ENCODE measurements at places on chromosomes 3 and 15. TPM values are rescaled to one million over a fixed set of nuclear protein-coding genes. Genes with fewer than 3 reads are reported as not detected.

The PLIN1 gene
- 0.46 TPM for total RNA-seq

The GOLGA8J gene
- 0.22 TPM for total RNA-seq

- H3K27ac ChIP-seq: no peak overlapping the region
- no peaks in the 10 kb centered on the region for H3K27me3 ChIP-seq
- H3K4me3 ChIP-seq: no peak overlapping the region
- no peaks in the 10 kb centered on the region for H3K36me3 ChIP-seq
- no peaks in the 10 kb centered on the region for H3K4me1 ChIP-seq
- no peak for DNase-seq
Measured at GRCh38 chr3:81300324-81300927, 461.0 kb downstream of the GBE1 start.

The PCLAF gene
- total RNA-seq: 138 TPM

DNA sequence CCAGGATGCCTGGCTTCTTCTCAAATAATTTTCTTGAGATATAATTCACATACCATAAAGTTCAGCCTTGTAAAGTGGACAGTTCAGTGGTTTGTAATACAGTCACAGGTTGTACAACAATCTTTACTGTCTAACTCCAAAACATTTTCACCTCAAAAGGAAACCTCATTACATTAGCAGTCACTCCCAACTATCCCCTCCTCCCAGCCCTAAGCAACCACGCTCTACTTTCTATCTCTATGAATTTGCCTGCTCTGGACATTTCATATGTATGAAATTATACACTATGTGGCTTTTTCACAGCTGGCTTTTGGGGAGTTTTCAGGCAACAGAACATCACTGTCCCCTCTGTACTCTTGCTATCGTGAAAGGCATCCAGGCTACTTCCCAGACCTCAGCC lies 17.5 kb downstream of the TGM5 start:
- no peaks in the 10 kb centered on the region for H3K27me3 ChIP-seq
- H3K36me3 ChIP-seq: no peaks in the 10 kb centered on the region
- H3K27ac ChIP-seq: no peak overlapping the region
- H3K4me1 ChIP-seq: peaks cover 8% of the 10 kb centered on the region
- no peak for DNase-seq
- H3K4me3 ChIP-seq: no peak overlapping the region

DNA sequence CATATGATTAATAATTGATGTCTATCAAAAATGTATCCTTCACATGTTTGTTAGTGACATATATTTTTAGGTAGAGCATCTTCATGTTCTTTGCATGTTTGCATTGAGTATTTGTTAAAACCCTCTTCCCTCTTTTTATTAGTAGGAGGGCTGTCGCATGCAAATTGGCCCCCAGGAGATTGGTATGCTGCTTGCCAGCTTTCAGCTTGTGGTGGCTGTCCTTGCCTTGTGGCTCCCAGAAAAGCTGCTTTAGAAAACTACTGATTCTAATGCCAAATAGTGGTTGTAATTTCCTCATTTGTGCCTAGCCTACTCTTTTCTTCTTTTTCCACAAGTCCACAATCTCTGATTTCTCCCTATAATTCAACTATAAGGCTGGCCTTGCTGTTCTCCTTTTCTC lies 886.8 kb downstream of the VGLL3 start:
- DNase-seq: no peak
- H3K36me3 ChIP-seq: no peaks in the 10 kb centered on the region
- H3K27ac ChIP-seq: no peak overlapping the region
- H3K4me3 ChIP-seq: no peak overlapping the region
- no peaks in the 10 kb centered on the region for H3K27me3 ChIP-seq
- H3K4me1 ChIP-seq: no peaks in the 10 kb centered on the region

DNA sequence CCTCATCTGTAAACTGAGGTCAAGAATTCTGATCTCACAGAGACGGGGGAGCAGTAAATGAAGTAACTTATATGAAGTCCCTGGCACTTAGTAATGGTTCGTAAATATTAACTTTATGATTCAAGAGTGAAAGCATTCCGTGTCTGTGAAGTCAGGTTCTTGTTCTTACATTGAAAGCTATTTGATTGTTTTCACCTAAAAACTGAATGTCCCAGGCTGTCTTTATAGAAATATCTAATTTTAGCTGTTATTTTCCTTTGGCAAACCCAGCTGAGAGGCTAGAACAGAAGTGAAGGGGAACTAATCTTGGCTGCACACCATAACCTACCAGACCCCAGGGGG lies 84.5 kb downstream of the CHSY1 start:
- H3K4me1 ChIP-seq: peaks cover 15% of the 10 kb centered on the region
- H3K27me3 ChIP-seq: no peaks in the 10 kb centered on the region
- peak overlapping the region; percentile 31 for H3K27ac ChIP-seq
- H3K36me3 ChIP-seq: no peaks in the 10 kb centered on the region
- no peak for DNase-seq

DNA sequence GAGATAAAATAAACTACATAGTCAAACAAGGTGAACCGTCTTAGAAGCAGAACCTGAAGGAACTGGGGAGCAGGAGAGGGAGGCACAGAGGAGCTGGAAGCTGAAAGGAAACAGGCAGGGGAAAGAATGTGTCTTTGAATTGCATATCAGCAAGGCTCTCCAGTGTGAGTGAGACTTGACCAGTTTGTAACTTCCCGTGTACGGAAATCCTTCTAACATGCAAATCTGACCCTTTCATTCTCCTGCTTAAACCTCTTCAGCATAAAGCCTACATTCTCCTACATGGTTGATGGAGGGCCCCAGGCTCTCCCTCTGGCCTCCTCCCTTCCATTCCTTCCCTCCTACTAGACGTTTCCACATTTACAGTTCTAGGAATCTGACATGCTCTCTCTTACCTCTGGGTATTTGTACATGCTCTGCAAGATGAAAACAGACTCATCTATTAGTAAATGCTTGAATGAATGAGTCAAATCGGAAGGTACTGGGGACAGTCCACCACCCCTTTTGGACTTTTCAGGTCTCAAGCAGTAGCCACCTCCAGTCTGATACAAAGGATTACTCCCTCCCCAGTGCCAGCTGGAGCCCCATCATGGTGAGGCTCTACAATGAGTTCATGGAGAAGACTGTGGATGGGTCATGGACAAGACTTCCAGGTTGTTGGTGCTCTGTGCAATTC lies 6.1 kb upstream of the SLC25A38 start:
- no peak overlapping the region for H3K4me3 ChIP-seq
- H3K27ac ChIP-seq: no peak overlapping the region
- DNase-seq: no peak
- peaks cover 15% of the 10 kb centered on the region for H3K27me3 ChIP-seq

GRCh38 chr3:3802046-3802445 lies 2.8 kb downstream of the LRRN1 start:
- H3K36me3 ChIP-seq: no peaks in the 10 kb centered on the region
- no peaks in the 10 kb centered on the region for H3K4me1 ChIP-seq
- H3K27me3 ChIP-seq: peaks cover 69% of the 10 kb centered on the region
- no peak overlapping the region for H3K27ac ChIP-seq

DNA sequence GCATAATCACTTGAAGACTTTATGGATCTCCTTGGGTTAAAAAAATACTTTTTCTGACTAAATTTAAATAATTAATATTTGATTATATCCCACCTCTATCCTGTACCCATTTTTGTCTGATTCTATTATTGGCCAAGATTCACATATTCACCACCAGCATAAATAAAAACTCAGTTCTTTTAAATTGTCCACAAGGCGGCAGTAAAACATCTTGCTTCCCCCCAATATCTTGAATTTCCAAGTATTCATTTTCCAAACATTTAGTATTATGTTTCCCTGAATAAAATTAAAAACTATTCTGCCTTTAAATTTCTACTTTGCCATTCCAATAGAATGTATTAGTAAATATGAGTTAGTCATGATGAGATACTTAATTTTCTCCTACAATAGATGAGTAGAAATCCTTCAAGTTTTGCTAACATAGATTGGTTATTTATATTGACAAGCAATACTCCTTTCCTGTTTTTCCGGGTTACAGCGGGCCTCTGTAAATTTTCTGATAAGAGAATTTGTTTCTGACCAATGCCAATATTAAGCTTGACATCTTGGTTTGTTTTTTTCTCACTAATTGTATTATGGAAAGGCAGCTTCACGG lies 218.7 kb upstream of the MDFIC2 start:
- H3K4me1 ChIP-seq: no peaks in the 10 kb centered on the region
- DNase-seq: peak; percentile 21
- H3K4me3 ChIP-seq: no peak overlapping the region
- H3K36me3 ChIP-seq: no peaks in the 10 kb centered on the region

DNA sequence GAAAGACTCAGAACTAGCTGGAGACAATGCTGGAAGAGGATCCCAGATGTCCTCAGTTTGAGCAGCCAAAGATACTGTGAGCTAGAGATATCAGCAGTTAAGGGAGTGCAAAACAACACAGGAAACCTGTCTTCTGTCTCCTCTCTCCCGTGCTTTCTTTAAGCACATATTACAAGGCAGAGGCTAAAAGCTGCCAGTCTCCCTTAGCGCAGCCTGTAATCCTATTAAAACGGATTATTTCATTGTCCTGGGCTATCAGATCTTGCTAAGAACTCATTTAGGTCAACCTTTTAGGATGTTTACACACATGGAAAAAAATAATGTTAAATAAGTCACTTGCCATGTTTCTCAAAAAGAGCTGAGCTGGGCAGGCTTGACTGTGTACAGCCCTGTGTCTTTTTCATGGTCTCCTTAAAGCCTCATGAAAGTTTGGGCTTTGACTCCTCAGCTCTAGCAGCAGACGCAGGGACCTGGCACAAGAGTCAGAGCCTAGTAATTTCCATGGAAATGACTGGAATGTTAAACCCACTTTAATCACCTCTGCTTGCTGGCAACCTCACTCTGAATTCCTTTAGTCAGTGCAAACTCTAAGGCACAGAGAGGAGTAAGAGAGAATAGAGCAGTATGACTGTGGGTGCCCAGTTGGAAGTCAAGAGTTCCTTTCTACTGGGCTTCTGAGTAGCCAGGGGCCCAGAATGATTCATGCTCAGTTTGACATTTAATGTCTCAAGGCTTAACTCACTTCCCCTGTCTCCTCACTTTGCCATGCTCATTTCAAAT lies 491.9 kb downstream of the NTRK3 start:
- peak; percentile 46 for DNase-seq
- no peaks in the 10 kb centered on the region for H3K27me3 ChIP-seq
- no peaks in the 10 kb centered on the region for H3K4me1 ChIP-seq

- no peaks in the 10 kb centered on the region for H3K36me3 ChIP-seq
- no peak overlapping the region for H3K4me3 ChIP-seq
- DNase-seq: peak; percentile 74
- H3K27me3 ChIP-seq: peaks cover 12% of the 10 kb centered on the region
- H3K27ac ChIP-seq: no peak overlapping the region
- peaks cover 7% of the 10 kb centered on the region for H3K4me1 ChIP-seq
Measured at GRCh38 chr15:33089878-33090757, 104.4 kb downstream of the FMN1 start.

- H3K4me3 ChIP-seq: no peak overlapping the region
- H3K27ac ChIP-seq: no peak overlapping the region
- DNase-seq: no peak
- no peaks in the 10 kb centered on the region for H3K27me3 ChIP-seq
- H3K36me3 ChIP-seq: no peaks in the 10 kb centered on the region
Measured at GRCh38 chr3:51471775-51472652, 27.8 kb downstream of the DCAF1 start.

The GOLGA8S gene
- total RNA-seq: not detected

GRCh38 chr3:28334552-28334951 lies 14.0 kb upstream of the ZCWPW2 start:
- no peaks in the 10 kb centered on the region for H3K4me1 ChIP-seq
- H3K27me3 ChIP-seq: no peaks in the 10 kb centered on the region
- peaks cover 58% of the 10 kb centered on the region for H3K36me3 ChIP-seq
- no peak for DNase-seq

DNA sequence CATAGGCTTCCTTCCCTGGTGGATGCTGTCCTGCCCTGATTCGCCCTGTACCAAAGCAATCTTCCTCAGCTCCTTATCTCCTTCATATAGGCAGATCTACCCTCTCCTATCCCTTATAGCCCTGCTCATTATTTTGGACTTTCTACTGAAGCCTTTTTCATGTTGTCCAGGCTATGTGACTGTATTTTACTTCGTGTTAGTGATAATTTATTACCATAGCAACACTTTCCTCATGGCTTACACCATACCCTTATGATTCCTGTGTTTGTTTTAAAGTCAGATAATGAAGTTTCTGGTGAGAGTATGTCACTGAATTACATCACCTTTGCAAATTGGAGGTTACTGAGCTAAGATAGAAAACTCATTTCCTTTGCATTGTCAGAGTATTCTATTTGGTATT lies 352.6 kb downstream of the NLGN1 start:
- H3K36me3 ChIP-seq: no peaks in the 10 kb centered on the region
- no peak overlapping the region for H3K4me3 ChIP-seq
- H3K27me3 ChIP-seq: no peaks in the 10 kb centered on the region
- no peak overlapping the region for H3K27ac ChIP-seq
